Esophagus muscularis mucosa (tissue), 4 donors: ENCODE measurements at places on chromosomes 12 and 14. TPM values are rescaled to one million over a fixed set of nuclear protein-coding genes. Genes with fewer than 3 reads are reported as not detected.

SIX4 gene
- 4.2 TPM for total RNA-seq

RNASE3 gene
- total RNA-seq, result 0.52 TPM

IFNG-AS1 gene
- not detected for total RNA-seq

EIF2S3B gene
- total RNA-seq, result 0.17 TPM

SRGAP1 gene
- 17.5 TPM for total RNA-seq

TMEM132C gene
- total RNA-seq, result 3.4 TPM

CLEC9A gene
- not detected for total RNA-seq

MYF6 gene
- total RNA-seq, result not detected

CLEC1B gene
- total RNA-seq, result not detected

KRT79 gene
- total RNA-seq, result not detected

MMP19 gene
- 6.2 TPM for total RNA-seq
